ENCODE measurements at places on chromosomes 6 and 20.

DNA sequence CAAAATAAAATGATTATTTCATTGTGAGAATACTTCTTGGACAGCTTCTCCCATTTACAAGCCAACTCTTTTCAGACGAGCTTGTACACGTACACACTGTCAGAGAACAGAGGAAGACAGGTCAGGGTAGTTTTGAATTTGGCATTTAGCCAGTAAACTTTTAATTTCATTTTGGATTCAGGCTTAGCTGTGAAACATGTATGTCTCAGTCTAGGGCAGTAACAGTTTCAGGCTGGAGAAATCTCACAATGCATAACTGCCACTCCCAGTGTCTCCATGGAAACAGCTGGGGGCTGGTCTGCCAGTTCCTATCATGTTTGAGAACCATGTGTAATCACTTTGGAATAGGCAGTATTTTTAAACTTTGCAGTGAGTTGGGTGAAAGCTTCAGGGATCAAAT, 22.0 kb upstream of the QKI start:
- DNase-seq = no peak

DNA sequence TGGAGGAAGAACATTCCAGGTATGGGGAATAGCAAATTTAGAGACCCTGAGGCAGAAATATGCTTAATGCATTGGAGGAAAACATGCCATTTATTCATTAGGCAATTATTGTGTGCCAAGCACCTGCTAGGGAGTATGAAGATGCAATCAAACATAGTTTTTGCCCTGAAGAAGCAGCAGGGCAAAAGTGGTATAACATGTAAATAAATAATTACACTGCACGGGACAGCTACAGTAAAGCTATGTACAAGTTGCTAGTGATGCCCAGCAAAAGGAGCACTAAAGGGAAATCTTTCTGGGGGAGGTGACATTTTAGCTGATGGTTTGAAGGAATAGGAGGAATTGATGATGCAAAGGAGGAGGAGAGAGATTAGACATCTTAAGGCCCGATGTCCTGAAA, 624 bp upstream of the TJAP1 start:
- DNase-seq = no peak

GRCh38 chr6:167855825-167856425, 29.2 kb downstream of the AFDN start:
- DNase-seq = no peak

- no peak for DNase-seq
Observed at GRCh38 chr6:116268589-116269293, 11.0 kb downstream of the TSPYL1 start.

GRCh38 chr6:11496152-11497060, 41.1 kb upstream of the TMEM170B start:
- DNase-seq = peak; percentile 63

- no peak for DNase-seq
Observed at GRCh38 chr6:141598487-141598886, 534.2 kb upstream of the GJE1 start.

- DNase-seq = no peak
Observed at GRCh38 chr6:30507849-30508827, 18.8 kb downstream of the HLA-E start.

GRCh38 chr20:46027245-46027853, 1.7 kb upstream of the SLC12A5 start:
- no peak for DNase-seq
